Stimulated activated CD8-positive, alpha-beta memory T cell treated with anti-CD3 and anti-CD28 coated beads, Interleukin-15, amount 100 ng/mL, for 48 hours (primary cell): ENCODE measurements at places on chromosomes 6 and 20.
A peak's percentile ranks its signal among the peaks of the same experiment; 100 is the strongest.

DNA sequence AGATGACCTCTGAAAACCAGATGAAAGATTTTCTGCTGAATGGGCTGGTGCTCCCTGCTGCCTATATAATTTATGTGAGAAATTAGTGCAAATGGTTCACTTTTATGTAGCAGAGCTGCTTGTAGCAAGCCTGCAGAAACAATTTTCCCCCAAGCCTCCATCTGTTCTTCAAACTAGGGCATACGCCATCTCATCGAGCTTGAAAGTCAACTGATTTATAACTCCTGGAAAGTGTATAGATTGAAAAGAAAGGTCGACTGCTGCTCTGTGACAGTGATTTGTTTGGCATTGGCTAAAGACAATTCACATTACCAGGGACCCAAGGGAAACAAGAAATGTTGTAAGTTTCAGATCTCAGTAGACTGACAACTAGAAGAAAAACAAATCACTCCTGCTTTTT, 93.3 kb downstream of the PACRG start:
- no peak for DNase-seq

- DNase-seq, result no peak
These were observed 30.0 kb downstream of the ALDH5A1 start for GRCh38 chr6:24524805-24525204.

DNA sequence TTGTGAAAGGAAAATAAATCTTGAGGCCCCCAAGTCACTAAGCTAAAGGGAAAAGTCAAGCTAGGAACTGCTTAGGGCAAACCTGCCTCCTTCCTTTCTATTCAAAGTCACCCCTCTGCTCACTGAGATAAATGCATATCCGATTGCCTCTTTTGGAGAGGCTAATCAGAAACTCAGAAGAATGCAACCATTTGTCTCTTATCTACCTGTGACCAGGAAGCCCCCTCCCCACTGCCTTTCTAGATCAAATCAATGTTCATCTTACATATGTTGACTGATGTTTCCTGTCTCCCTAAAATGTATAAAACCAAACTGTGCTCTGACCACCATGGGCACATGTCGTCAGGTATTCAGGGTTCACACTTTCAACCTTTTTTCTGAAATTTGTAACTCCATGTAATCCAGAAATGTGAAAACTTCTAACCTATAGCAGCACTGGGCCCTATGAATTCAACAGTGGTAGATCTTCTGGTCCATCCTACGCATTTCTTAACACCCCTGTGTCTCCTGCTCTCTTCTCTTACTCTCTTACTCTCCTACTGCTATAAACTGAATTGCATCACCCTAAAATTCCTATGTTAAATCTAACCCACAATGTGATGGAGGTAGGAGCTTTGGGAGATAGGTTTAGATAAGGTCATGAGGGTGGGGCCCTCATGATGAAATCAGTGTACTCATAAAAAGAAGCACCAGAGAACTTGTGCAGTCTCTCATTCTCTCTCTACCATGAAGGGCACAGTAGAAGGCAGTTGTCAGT, 89.3 kb downstream of the EPB41L2 start:
- DNase-seq, result no peak

GRCh38 chr6:74997646-74998045, 208.2 kb downstream of the COL12A1 start:
- no peak for DNase-seq

DNA sequence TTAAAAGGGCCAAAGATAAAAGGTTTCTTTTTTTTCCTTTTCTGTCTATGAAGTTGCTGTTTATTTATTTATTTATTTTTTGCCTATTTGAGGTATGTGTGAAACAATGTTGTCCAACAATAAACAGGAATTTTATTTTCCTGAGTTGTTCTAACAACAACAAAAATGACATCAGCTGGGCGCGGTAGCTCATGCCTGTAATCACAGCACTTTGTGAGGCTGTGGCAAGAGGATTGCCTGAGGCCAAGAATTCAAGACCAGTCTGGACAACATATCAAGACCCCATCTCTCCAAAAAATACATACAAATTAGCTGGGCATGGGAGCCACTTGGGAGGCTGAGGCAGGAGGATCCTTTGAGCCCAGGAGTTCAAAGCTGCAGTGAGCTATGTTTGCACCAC, 44.1 kb downstream of the MGME1 start:
- no peak for DNase-seq

- no peak for DNase-seq
These were observed 78.0 kb downstream of the RWDD2A start for GRCh38 chr6:83270971-83271719.

- no peak for DNase-seq
These were observed 157.8 kb upstream of the PREP start for GRCh38 chr6:105560611-105561066.

GRCh38 chr6:62615366-62616015, 329.5 kb upstream of the KHDRBS2 start:
- DNase-seq, result no peak

GRCh38 chr6:146355521-146356100, 188.0 kb upstream of the RAB32 start:
- no peak for DNase-seq

- DNase-seq, result no peak
These were observed 2.7 kb upstream of the NKAIN4 start for GRCh38 chr20:63256954-63257353.

- no peak for DNase-seq
These were observed 33.2 kb downstream of the SOX4 start for GRCh38 chr6:21626756-21627155.

- DNase-seq, result no peak
These were observed 30.4 kb downstream of the PREX1 start for GRCh38 chr20:48797275-48797825.

DNA sequence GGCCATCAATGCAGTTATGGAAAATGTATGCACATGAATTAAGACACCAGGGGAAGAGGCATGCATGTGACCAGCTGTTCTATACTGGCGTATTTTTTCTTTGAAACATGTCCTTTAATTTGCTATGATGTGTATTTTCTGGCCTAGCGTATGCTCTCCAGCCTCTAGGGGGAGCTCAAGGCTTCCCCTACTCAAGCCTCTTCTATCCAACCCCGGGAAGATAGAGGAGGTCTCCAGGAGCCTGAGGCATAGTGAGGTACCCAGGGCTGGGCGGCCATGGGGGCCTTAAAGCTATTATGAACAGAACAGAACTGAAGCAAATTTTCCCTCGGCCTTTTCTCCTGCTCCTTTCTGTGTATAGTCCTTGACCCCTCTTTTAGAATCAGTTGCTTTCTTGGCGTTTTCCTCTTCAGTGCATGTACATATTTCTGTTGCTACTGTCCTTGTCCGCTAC, 528.9 kb downstream of the MAFB start:
- peak; percentile 11 for DNase-seq

DNA sequence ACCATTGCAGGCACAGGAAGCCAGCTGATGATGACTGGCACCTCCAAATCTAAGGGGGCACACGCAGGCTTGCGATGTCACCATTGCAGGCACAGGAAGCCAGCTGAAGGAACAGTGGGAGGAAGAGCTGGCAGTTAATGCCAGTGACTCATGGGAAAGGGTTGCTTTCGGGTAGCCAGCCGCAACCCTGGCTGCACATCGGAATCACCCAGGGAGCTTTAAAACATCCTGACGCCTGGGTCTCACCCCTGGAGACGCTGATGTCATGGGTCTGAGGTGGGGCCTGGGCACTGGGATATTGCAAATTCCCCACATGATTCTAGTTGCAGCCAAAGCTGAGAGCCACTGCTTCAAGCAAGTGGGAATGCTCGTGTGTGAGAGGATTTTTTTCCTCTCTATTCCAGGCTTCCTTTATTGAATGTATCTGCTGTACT, 16.1 kb upstream of the CCN6 start:
- DNase-seq, result no peak

DNA sequence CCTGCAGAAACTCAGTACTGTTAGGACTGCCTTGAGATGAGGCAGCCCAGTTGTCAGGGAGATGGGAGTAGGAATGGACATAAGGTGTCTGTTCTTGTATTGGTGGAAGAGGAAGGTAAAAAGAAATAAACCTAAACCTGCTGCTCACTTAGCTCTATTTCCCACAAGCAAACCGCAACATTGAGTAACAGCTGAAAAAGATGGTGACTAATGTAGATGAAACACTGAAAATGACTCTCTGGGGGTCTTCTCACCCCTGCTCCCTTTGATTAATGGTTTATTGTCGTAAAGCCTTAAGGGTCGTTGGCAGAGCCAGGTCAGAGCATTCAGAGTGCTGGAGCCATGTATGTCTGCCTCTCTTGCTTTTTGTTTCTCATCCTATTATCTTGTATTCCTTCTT, 87.5 kb downstream of the FOXO3 start:
- DNase-seq, result no peak

- no peak for DNase-seq
These were observed 12.4 kb downstream of the HTR1B start for GRCh38 chr6:77450924-77451323.

DNA sequence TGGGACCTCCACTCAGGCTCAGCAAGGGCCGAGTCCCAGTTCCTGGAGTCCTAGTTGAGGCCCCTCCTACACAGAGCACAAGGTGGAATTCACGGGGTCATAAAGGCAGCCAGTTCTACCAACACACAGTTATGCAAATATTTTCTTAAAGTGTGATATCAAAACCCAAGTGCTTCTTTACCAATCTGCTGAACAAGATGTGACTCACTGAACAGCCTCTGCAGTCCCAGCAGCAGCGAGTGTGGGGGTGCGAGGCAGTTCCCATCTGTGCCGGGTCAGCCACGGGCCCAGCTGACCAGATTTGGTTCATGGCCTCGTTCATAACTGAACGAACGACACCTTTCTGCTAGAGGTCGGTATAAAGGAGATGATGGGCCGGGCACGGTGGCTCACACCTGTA, 4.5 kb upstream of the TCEA2 start:
- no peak for DNase-seq

DNA sequence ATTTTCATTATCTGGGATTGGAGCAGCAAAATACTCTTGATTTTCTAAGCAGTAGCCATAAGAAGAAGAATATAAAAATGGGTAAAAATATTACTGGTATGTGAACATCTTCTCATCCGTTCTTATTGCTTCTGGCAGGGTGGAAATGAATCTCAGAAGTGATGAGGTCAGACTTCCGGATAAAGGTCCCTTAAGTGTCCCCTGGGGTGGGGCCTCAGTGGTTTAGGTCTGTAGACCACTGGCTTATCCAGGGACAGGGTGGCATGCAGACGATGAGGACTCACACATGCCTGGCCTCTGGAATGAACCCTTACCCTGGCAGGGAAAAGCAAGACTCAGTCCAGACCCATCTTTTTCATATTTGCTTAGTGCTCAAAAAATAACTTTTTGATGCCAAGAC, 143.3 kb downstream of the UST start:
- DNase-seq, result no peak

- no peak for DNase-seq
These were observed 16.8 kb upstream of the ARMC12 start for GRCh38 chr6:35719830-35720733.

- DNase-seq, result no peak
These were observed 58.1 kb downstream of the UBE2V1 start for GRCh38 chr20:50054626-50055511.

DNA sequence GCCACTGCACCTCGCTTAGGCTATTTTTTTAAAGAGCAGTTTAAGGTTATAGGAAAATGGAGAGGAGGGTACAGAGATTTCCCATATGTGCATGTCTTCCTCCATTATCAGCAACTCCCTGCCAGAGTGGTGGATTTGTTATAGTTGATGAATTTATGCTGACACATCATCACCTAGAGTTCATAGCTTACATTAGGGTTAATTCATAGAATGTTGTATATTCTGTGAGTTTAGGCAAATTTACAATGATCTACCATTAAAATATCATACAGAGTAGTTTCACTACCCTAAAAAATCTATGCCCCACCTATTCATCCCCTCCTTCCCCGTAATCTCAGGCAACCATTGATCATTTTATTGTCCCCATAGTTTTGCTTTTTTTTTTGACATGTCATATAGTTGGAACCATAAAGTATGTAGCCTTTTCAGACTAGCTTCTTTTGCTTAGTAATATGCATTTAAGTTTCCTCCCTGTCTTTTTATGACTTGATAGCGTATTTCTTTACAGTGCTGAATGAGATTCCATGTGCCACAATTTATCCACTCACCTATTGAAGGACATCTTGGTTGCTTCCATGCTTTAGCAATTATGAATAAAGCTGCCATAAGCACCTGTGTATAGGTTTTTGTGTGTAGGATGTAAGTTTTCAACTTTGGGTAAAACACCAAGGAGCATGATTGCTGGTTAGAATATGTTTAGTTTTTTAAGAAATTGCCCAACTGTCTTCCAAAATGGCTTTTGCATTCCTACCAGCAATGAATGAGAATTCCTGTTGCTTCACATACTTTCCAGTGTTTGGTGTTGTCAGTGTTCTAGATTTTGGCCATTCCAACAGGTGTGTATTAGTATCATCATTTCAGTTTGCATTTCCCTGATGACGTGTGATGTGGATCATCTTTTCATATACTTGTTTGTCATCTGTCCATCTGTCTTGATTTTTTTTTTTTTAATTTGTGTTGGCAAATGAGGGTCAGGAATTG, 60.2 kb downstream of the NCOA3 start:
- no peak for DNase-seq

GRCh38 chr20:17345321-17345720, 118.5 kb downstream of the PCSK2 start:
- DNase-seq, result no peak

DNA sequence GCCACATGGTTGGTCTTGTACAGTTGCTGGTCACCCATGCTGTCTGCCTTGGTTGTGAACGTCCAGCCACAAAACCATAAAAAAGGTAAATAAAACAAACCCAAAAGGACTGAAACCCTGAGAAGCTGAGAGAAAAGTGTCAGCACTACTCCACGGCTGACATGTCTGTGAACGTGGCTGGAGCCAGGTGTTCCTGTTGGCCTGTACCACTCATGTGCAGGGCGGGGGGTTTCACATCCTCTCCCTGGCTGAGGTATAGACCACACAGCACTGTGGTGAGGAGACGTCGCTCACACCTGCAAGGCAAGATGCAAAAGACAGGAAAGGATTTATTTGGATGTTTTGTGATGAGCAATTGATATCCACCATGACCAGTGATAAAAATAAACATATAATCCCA, 51.9 kb upstream of the MRPS10 start:
- DNase-seq, result no peak

- DNase-seq, result peak; percentile 37
These were observed 12.2 kb upstream of the KCNK15 start for GRCh38 chr20:44733341-44734069.

DNA sequence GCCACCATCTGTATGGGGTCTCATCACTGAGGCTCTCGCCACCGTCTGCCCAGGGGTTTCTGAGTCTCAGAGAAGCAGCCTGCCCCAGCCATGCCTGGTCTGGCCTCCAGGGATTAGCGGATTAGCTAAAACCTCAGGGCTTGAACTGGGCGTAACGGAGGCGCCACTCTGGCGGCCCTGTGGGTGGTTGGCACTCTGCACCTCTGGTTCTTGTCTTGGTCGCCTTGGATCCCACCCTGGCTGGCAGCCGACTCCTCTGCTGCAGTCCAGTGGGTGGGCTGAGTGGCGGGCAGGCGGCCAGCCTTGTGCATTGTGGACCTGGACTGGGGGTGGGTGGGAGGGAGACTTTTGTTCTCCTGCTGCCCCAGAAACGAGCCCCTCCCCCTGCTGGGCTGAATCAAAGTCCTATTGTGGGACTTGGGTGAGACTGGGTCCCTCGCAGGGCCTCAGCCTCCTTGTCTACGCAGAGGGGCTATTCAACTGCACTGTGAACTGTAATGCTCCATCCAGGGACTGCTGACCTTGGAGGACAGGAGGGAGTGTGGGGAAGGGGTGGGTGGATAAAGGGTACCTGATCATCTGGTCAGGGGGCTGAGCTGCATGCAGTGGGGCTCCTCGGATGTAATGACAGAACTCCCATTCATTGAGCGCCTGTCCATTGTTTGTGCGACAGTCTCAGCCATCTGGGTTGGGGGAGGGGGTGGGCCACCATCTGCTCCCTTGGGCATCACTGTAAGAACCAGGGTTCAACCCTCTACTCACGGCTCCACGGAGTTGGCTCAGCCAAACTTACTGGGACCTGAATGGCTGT, 23.9 kb downstream of the SUN5 start:
- DNase-seq, result no peak
